Stimulated activated naive CD8-positive, alpha-beta T cell treated with anti-CD3 and anti-CD28 coated beads, Interleukin-15, Interleukin-2, amounts not matched to agents 100 U/mL and 50 U/mL, for 24 hours (primary cell): ENCODE measurements at places on chromosomes 5 and 9.

DNA sequence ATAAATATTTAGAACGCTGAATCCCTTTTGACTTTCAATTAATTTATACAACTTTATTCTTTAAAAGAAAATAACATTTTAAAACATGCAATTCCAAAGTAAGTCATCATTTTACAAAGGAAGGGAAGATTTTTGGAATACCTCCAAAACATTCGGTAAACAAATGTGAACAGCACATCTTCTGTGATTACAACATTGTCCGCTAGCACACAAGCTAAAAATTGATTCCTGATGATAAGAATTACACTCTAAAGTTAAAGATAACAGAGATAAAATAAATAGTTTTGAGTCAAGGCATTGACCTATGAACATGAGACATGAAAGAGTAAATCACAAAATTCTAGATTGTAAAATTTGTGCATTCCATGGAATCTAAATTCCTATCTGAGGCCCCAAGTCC, 56.2 kb upstream of the TRAF1 start:
- DNase-seq, result no peak

DNA sequence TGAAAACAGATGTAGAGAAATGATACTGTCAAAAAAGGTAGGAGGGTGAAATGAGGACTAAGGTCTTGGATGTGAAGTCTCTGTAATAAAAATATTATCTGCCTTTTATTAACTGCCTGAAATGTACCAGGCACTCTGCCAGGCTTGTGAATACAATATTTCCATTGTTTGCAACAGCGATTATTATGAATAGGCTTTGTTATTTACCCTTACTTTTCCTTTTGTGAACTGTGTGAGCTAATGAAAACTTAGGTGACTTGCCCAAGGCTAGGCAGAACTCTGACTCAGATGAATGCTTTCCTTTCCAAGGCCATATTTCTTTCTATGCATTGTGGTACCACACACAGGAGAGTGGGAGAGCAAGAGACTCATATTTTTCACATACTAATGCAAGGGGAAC, 204.1 kb downstream of the CDH12 start:
- no peak for DNase-seq

- no peak for DNase-seq
Observed at GRCh38 chr9:85200726-85201404, 531.3 kb downstream of the NTRK2 start.

- DNase-seq, result no peak
Observed at GRCh38 chr9:105305856-105306255, 61.4 kb downstream of the SLC44A1 start.

DNA sequence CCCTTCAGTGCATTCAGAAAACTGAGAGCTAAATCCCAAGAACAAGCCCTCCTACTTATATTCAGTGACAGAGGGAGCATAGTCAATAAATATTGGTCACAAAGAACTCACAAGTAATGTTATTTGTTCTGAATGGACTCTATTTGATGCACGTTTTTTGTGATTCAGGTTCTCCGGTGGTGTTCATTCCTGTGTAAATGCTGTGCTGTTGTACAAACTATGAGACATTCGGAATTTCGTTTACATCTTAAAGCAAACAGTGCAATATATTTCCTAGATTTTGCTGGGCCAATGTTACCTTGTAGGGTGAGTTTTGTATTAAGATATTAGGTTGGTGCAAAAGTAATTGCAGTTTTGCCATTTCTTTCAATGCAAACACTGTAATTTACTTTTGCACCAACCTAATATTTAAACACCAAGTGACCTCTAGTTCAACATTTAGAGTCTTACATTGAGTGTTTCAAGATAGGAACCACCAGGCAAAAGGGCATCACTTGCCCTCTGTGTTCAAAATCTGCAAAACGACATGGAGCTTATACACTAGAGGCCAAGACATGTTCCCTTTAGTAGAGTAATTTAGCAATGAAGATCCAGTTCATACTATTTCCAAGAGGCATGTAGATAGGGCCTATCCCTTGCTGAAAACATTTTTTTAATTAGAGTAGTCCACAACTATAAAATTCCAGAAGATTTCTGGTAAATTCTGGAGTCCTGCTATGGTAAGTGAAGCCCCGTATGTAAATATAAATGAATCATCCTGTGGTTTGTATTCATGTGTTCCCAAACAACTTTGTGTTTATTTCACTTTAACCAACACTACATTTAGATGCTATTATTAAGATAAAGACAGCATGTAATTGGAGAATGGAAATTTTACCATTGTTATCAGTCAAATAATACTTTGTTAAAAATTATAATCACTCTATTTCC, 444.0 kb upstream of the PTGER4 start:
- DNase-seq, result no peak

DNA sequence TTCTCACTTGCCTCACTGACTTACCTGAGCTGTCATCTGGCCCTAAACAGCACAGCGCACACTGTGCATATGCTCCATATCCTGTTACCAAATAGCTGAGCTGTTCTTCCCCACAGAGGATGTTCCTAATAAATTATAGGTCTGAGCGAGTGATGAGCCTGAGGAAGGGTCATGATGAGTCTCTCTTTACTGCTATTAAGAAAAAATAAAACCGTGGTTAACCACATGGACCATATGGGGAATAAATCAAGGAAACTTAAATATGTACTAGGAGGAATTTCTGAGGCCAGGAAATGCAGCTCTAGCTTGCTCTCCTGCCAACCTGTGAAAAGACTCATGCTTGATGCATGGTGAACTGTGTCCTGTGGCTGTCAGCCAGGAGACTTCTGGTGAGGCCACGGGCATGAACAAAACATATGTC, 424.8 kb upstream of the DMAC1 start:
- no peak for DNase-seq

- no peak for DNase-seq
Observed at GRCh38 chr9:81594415-81594814, 94.9 kb downstream of the TLE1 start.

- no peak for DNase-seq
Observed at GRCh38 chr5:38448568-38449350, 107.7 kb downstream of the LIFR start.

GRCh38 chr5:1204693-1205242, 3.4 kb downstream of the SLC6A19 start:
- no peak for DNase-seq

DNA sequence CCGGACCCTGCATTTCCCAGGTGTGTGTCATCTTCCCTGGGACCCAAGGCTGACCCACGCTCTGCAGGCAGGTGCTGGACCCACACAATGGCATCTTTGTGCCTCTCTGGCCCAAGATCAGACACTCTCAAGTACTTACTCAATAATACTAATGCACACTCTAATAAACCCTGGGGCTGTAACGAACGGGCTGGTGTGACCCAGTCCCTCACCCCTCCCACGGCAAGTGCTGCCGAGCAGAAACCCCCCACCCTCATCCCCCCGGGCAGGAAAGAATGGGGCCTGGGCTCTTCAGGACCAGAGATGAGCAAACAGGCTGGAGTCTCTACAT, 1.1 kb upstream of the OBP2B start:
- DNase-seq, result no peak
